ENCODE measurements at places on chromosomes 1 and 21.

DNA sequence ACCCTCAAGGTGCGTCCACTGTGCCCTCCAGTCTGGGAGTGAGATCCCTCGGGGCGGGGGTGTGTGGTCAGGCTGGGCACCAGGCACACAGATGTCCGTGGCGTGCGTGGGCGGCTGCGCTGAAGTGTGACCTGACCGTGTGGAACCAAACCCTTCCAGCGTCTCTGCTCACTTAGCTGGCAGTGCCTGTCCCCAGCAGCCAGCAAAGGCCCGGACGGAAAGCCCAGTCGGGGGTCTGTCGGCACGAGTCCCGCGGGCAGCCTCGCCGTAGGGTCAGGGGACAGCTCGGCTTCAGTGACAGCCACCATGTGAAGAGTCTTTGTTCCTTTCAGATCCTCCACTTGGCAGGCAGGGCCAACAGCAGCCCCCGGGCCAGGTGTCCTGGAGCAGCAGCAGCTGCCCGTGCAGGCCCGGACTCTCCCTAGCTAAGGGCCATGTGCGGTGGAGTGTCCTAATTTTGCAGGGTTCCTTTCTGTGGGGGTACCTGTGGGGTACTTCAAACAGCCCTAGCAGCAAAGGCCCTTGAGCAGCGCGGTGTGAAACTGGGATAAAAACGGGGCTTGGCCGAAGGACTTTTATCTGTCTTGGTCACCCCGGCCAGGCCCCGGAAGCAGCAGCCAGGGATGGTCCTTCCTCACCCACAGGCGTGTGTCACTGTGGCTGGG is 11.6 kb downstream of the TTLL10 start:
- DNase-seq = no peak

- peak; percentile 27 for DNase-seq
Observed at GRCh38 chr21:43893536-43894205, 28.6 kb downstream of the AGPAT3 start.

- no peak for DNase-seq
Observed at GRCh38 chr1:143720087-143721023, 251.4 kb downstream of the FAM72C start.

GRCh38 chr21:17725339-17725738 is 93.8 kb downstream of the C21orf91 start:
- DNase-seq = no peak

GRCh38 chr1:183952101-183952500 is 85.4 kb downstream of the COLGALT2 start:
- no peak for DNase-seq

GRCh38 chr1:228041316-228041715 is 34.5 kb downstream of the WNT3A start:
- DNase-seq = no peak

DNA sequence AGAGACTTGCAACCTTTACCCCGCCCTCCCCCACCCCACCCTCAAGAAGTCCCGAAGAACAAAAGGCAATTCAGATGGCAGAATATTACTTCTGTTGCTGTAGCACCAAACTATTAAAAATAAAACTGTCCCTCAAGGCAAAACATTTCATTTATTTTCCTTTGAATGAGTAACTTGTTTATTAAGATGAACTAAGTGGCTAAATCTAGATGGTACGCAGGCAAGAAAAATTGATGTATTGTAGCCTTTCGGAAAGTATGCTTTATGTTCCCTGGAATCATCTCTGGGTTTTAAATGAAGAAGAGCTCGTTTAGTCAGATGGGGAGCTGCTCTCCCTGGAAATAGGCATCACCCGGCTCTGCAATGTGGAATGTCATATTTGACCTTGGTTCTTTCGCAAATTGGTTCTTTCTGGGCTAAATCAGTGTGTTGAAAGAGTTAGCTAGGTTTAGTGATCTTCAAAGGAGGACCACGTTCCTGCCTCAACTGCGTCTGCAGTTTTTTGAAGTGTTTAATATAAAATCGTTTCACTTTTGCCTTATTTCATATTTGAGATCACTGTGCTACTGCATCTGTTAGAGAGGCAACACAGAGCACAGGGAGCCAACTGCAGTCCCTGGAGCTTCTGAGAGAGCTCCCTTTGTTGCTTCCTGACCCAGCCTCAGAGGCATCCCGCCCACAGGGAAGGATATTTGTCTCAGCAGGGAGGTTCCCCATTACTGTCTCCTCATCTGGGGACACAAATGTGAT is 61.8 kb downstream of the KIF26B start:
- no peak for DNase-seq

DNA sequence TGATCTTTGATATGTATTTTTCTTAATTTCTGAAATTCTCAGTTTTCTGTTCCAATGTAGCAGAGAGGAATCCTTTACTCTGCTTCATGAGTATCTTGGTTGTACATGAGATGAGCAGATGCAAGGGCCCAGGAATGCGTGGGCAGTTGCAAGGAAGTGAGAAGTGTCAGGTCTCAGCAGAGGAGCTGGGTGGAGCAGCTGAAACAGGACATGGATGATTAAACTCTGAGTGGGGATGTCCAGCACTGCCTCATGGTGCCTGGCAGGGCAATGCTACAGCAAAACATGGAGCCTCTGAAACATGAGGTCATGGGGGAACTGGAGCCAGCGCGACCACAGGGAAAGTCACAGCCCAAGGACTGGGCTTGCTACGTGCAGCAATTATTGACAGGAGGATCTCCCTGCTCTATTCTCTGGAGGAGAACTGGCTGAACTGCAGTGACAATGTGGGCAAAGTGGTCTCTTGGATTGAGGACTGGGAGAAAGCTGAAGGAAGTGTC is 48.4 kb downstream of the COLGALT2 start:
- DNase-seq = peak; percentile 43

DNA sequence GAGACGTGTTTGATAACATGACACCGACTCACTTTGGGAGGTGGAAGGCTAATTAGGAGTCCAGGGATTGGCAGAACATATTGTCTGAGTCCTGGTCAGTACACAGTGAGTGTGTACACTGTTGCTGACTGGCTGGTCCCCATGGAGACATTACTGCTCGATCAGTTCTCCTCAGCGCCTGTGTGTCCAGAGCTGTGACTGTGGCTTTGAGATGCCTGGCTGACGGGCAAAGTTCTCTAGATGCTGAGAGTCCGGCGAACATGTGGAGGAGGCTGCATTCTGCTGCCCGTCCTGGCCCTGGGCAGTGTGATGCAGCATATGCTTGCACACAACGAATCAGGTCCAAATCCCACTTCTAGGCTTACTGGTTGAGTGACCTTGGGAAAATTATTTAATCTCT is 280.1 kb upstream of the ST6GALNAC5 start:
- no peak for DNase-seq

DNA sequence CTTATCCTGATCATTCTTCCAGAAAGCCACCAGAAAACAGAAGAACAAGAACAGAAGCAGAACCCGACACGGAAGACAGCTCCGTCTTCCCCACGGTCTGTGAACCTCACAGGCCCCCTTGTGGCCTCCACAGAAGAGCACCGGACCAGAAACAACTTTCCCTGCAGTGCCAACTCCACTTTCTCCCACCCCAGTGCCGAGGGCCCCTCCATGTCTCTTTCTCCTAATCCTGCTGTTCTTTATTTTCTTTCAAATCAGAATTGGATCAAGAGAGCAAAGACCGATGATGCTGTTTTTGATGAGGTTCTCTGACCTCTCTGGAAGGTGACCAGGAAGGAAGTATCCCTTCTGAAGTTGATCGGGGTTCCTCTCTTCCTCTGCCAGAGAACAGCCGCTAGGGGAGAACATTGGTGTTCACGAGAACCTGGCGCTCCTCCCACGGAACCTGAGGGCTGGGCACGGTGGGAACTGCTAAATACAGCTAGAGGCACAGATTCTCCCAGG is 58.9 kb upstream of the CTTNBP2NL start:
- DNase-seq = peak; percentile 39

DNA sequence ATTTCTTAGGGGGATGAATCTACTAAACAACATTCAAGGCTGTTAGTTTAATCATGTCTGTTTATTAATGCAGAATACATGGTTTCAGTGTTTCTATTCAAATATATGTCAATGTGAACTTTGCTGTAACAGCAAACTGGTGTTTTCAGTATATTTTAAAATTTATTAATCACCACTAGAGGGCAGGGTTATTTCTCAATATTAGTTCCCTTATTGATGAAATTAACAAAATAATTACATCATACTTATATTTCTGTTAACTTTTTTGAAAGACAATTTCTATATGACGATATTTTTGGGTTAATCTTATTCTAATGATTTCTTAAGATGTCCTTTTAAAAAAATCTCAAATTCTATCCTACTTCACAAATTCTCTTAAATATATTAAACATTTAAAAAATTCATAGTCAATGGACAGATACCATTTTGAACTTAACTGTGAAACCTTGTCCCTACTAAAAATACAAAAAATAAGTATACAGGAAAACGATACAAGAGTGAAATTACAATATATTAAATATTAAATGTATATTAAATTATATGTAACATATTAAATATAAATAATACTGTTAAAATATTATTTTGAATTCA is 1034.1 kb upstream of the PRMT6 start:
- peak; percentile 1 for DNase-seq

GRCh38 chr1:97787231-97787630 is 133.6 kb downstream of the DPYD start:
- no peak for DNase-seq

- no peak for DNase-seq
Observed at GRCh38 chr1:96772349-96772748, 50.8 kb downstream of the PTBP2 start.

DNA sequence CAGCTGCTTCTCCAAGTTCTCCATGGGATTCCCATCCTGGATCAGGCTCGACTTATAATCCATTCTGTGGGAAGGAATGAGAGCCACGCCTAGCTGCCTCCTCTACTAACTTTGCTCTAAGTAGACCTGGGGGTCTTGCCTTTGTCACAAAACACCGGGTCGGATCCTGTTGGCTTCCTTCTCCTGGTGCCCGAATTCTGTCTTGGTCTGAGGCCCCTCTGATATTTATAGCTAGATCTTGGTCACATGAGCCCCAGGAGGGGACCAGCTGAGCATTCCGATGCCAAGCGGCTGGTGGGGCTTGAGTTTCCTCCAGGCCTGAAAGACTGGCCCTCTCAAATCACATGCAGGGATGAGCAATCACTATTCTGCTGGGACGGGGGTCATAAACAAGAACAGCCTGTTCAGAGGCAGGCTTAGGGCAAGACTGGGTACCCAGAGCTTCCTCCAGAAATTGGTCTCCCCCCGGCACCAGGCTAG is at the start of gene TRIM63:
Gene TRIM63, minus strand, starts transcription at position 199 of the 480 bp plus-strand sequence. Its CDS starts 136 bp downstream, at position 63.
- DNase-seq = no peak

GRCh38 chr1:7362947-7363346 is 408.1 kb upstream of the VAMP3 start:
- DNase-seq = no peak

- DNase-seq = no peak
Observed at GRCh38 chr1:18795002-18795689, 64.3 kb downstream of the TAS1R2 start.

DNA sequence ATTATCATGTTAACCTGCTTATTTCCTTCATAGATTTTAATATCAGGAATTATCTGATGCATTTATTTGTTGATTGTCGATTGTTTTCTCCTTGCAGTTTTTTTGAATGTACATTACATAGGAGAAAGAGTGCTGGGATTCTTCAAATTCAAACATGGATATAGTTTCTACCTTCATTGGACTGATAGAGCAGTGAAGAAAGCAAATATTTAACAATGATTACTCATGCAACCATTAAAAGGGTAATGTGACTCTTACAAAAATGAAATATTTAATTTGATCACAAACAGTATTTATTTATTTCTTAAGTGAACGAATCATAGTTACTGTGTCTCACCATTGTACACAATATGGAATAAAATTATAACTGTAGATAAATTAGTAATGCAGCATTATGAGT is 350.9 kb downstream of the BRINP3 start:
- DNase-seq = no peak

- DNase-seq = peak; percentile 72
Observed at GRCh38 chr1:39816415-39817090, 27.9 kb upstream of the BMP8B start.

DNA sequence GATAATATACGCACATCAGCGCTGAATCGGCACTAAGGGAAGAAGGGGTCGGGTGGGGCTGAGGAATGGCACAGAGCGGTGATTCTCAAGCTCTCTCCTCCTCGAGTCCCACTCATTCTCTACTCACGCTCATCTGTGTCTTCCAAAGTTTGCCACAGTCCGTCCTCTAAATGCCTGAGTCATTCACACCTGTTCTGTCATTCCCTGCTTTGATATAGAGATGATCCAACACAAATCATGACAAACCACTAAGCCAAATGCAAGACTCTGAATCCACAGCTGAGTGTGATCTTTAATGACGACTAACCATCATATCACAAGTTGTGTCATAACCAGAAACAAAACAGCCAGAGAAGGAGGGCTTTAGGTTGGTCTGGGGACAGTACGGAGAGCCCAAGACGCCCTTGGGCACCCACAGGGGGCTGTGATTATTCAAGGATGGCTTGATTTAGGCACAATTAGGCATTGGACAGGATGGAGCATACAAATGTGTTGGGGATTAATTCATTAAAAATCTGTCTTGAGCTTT is 501.5 kb downstream of the KIF26B start:
- DNase-seq = no peak

GRCh38 chr1:147497826-147498225 is 43.5 kb upstream of the BCL9 start:
- no peak for DNase-seq

DNA sequence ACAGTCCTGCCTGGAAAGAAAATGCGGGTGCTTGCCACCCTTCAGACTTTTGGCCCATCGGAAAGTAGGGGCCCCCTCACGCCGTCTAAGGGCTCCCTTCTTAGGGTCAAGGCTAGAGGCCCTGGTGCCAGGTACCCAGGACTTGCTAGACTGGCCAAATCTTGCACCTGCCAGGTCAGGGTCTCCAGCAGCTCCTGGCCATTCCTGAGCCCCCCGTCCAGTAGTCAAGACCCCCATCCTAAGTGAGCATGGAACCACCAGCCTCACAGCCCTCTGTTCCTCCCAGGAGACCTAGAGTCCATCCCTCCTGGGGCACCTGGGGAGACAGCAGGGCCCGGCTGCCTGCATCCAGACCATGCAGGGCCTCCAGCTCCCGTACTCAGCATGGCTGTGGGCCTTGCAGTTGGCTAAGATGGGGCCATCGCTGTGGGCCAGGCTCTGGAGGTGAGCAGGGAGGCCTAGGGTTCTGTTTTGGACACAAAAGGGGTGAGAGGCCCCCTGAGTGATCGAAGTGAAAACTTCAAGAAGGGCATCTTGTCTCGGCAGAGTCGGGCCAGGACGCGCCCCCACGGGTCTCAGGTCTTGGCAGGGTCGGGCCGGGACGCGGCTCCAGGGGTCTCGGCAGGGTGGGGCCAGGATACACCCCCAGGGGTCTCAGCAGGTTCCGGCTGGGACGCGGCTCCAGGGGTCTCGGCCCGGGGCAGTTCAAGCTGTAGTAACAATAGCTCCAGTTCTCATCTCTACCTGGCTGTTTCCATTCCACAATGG is 5.9 kb downstream of the FNDC10 start:
- DNase-seq = no peak

DNA sequence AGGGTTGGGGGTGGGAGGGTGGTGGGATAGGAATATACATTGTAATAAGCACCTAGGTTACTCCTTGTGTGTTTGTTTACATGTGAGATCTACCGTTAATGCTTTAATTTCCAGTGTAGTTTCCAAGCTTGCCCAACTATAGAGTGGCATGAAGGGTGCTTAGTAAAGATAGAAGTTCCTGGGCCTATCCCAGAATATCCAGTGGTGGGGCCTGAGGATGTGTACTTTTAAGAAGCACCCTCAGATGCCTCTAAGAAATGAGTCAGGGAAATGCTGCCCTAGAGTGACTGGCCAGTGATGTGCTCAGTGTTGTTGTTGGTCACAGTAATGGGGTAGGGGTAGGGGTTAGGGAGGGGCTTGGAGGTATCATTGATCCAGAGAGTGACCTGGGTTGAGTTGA is 141.3 kb downstream of the TSEN15 start:
- no peak for DNase-seq
